ENCODE measurements at places on chromosomes 2 and 18.

GRCh38 chr2:152072011-152072410, 26.8 kb downstream of the CACNB4 start:
- no peak for DNase-seq

DNA sequence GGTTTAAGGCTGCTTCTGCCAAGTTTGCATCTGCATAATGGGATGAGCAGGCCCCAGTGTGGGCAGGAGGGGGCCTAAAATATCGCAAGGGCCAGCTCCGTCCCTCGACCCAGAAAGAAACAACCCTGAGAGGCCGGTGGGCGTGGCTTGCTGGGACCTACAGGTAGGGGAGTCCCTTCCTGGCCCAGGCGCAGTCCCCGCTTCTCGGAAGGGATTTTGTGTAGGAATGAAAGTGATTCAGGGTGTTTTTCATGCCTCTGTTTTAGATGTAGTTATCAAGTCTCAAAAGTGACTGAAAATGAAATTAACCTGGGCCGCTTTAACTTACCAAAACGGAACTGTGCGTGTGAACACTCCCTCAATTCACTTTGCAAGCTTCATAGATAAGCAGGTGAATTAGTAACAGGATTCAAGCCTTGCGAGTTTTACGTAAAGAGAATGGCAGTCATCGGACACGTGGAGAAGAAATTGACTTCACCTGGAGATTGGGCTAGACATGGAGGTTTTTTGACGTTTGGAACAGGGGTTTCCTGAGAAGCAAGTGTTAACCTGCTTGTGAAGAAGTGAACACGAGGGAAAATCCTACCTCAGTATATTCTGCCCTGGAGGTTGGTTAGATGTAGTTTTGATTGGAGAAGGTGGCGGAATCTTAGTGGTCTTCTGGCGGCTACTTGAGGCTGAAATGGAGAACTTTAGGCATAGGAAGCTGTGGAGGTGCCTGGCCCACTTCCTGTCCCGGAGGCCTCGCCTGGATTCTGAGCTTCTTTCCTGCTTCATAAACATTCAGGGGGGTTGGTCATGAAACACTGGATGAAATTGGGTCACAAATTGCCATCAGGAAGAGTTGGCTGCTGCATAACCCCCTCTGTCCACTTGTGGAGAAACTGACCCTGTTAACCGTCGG, 1.7 kb downstream of the NCK2 start:
- DNase-seq, result no peak

GRCh38 chr2:127700527-127701192, 637 bp upstream of the SFT2D3 start:
- peak; percentile 36 for DNase-seq

- DNase-seq, result no peak
These were observed 200.5 kb downstream of the TNS1 start for GRCh38 chr2:217802266-217802665.

DNA sequence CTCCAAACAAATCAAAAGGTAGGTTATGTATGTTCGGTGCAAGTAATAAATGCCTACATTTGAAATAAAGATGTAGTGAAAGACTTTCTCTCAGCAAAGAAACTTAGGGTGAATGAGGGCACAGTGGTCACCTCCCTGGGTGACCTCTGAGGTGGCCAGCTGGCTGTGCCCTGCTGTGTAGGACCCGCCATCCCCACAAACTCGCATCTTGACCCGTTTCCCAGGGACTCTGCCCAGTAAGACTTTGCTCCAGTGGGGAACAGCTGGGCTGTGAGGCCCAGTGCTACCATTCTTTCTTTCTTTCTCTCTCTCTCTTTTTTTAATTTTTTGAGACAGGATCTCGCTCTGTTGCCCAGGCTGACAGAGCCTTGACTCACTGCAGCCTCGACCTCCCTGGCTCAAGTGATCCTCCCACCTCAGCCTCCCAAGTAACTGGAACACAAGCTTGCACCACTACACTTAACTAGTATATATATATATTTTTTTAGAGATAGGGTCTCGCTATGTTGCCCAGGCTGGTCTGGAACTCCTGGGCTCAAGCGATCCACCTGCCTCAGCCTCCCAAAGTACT, 8.2 kb upstream of the GAREM2 start:
- DNase-seq, result no peak

DNA sequence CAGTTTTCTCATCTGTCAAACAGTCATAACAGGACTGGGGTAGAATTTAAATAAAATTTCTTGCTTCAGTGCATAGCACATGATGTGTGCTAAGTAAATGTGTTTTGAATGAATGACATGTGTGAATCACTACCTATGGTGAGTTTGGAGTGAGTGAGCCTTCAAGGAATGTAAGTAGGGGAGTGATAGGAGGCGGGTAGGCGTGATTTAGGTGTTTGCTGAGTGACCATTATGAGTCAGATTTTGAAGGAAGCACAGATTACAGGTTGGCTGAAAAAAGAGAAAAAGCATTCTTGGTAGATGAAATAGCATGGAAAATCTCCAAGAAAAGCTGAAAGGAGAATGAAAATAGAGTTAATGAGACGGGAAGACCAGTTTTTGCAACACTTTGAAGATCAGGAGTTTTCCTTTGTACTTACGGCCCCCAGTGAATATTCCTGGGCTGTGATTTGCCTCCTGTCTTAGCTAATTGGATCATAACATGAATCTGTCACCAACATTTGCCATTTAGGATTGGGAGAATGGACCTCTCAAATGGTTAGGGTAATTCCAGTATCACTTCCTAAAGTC, 136.9 kb upstream of the GATA6 start:
- DNase-seq, result no peak

DNA sequence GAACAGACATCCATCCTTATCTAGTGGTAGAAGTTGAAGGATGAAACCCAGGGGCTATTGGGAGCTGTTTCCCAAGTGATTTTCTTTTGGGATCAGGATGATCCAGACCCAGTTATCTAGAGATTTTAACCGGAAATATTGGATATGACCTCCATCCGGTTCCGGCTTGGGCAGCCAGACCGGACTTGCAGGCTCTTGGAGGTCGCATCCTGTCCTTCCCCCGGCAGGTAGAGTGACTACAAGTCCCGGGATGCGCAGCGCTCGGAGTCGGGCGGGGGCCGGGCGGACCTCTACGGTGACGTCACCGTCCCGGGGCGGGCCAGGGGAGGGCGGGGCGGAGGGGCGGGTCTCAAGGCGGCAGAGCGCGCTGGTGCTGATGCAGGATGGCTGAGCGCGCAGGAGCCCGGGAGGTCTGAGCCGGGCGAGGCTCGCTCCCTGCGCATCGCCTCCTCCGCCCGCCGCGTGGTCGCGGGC, at the start of gene KIF5C:
Gene KIF5C, plus strand, starts transcription at position 360 of the 474 bp plus-strand sequence. CDS start 391 bp downstream, outside the sequence.
- peak; percentile 18 for DNase-seq

- no peak for DNase-seq
These were observed 149.2 kb downstream of the TWIST2 start for GRCh38 chr2:238997137-238997390.

DNA sequence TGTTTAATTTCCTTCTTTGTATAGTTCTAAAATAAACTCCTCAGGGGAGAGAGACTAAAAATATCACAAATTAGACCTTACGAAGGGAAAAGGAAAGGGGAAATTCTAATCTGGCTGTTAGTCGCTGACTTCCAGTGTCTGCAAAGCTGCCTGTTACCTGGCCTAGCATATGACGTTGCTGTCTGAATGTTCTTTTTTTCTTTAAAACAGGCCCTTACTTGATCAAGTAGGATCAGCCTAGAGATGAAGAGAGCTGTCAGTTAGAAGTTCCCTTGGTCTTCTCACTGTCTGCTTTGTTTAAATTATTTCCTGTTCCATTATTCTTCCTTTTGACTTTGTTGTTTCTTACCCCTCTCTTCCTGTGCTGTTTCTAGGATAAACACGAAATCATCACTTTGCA, 11.2 kb downstream of the NCK2 start:
- no peak for DNase-seq

GRCh38 chr2:56077359-56077915, 106.4 kb upstream of the CCDC85A start:
- DNase-seq, result no peak

- no peak for DNase-seq
These were observed 32.8 kb downstream of the CYBRD1 start for GRCh38 chr2:171554991-171555615.

DNA sequence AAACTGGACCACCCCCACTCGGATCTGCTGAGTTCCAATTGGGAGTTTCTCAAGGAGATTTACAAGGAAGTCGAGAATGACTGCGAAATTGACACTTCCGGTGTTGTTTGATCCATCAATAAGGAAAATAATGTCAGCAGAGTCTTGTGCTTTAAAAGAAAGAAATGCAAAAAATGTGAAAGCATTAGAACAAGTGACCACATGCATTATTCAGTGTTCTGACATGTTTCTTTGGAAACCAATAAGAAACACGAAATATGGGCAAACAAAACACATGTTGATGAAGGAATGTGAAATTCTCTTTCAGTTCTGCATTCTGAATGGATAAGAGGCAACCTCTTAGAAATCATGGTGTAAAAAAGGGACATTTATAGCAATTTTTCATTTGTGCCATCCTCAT, 25.9 kb downstream of the COL6A3 start:
- DNase-seq, result no peak

GRCh38 chr2:31979956-31980355, 30.9 kb downstream of the MEMO1 start:
- no peak for DNase-seq

GRCh38 chr2:233803292-233803911, 25.3 kb downstream of the MROH2A start:
- DNase-seq, result no peak

DNA sequence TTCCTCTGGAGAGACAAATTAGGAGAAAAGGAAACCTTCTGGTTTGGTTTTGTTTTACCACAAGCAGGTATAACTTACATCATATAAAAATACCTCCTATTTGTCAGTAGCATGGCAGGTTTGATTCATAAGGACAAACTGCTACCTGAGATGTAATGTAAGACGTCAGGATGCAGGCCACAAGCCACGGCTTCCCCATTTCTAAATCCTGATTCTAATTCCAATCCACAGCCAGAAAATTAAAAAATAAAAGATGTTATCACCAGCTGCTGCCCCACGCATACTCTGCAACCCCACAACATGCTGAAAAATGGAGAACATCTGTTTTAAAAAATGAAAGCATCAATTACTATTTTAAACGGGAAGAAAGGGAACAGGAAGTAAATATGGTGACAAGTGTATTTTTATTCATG, 197.6 kb downstream of the BCL11A start:
- no peak for DNase-seq

Data from C1 segment of cervical spinal cord (tissue), 14 donors.